ENCODE measurements at places on chromosomes 4 and X. TPM values are rescaled to one million over a fixed set of nuclear protein-coding genes. Genes with fewer than 3 reads are reported as not detected.
A peak's percentile ranks its signal among the peaks of the same experiment; 100 is the strongest.

- DNase-seq: no peak
Measured at GRCh38 chrX:72526534-72527508, 45.8 kb downstream of the HDAC8 start.

GRCh38 chr4:28788929-28789490 is 1928.4 kb downstream of the STIM2 start:
- no peak for DNase-seq

DNA sequence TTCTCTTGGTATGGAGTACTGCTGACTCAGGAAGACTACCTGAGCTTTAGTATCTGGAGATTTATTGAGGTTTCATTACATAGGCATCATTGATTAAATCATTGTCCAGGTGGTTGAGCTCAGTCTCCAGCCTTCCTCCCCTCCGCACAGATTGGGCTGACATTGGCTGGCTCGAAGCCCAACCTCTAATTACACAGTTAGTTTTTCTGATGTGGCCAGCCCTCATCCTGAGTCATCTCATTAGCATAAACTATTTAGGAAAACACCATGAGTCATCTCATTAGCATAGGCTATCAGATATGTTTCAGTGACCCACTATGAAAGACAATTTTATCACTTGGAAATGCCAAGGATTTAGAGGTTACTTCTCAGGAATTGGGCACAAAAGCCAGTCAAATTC is 93.9 kb upstream of the ANKRD50 start:
- no peak for DNase-seq

DNA sequence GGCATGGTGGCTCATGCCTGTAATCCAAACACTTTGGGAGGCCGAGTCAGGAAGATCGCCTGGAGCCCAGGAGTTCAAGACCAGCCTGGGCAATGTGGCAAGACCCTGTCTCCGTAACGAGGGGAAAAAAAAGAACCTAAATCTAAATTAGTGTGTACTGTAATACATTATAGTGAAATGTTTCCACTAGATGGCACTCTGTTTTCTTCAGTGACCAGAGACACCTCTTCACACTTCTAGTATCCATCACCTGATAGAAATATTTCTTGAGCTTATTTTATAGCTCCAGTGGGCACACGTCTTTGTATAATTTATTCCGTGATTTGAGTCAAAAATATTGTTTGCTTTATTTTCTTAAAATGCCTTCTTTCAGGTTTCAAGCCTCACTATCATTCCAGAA is 600.9 kb upstream of the DIPK2B start:
- peak; percentile 33 for DNase-seq

DNA sequence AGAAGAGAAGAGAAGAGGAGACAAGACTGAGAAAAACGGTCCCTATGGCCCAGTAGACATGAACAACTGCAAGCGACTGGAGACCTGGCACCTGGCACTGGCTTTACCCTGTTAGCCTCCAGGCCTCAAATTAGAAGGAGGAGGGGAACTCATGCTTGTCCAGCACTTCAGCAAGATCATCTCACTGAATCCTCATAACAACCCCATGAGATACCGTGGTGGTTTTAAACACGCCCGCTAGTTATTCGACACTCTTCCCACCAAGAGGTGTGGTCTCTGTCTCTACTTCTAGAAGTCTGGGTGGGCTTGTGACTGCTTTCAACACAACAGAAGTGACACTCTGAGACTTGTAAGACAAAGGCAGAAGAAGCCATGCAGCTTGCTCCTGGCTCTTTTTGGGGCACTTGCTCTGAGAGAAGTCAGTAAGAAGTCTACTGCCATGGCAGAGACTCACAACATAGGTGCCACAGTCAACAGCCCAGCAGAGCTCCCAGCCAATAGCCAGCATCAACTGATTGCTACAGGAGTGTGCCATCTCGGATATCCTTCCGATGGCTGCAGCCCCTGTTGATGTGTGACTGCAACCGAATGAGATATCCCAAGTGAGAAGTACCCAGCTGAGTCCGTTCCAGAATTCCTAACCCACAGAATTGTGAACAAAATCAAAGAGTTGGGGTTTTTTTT is 34.0 kb upstream of the BCOR start:
- DNase-seq: no peak

DNA sequence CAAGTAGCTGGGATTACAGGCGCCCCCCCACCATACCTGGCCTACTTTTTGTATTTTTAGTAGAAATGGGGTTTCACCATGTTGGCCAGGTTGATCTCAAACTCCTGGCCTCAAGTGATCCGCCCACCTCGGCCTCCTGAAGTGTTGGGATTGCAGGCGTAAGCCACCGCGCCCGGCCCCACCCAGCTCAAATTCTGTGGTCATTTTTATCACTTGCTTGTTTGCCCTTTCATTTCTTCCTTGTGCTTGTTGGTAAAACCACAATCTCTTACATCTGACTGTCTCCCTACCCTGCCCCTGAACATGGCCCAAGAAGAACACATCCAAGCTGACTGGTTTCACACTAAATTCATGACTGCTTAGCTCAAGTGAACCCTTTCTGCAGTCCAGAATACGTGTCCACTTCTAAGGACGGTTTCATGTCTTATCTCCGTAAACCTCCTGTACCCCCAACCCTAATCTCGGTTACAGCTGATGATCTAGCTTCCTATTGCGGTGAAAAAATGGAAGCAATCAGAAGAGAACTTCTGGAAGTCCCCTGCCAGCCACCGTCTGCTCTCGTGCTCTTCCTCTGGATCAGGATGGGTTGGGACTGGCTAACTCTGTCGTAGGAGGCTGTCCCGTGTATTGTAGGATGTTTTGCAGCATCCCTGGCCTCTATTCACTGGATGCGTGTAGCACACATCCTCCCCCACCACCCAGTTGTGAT is 5.4 kb upstream of the RS1 start:
- no peak for DNase-seq

GRCh38 chrX:129525162-129525561 is 1.9 kb upstream of the SMARCA1 start:
- no peak for DNase-seq

GRCh38 chr4:166941629-166942028 is 292.7 kb downstream of the SPOCK3 start:
- no peak for DNase-seq

DNA sequence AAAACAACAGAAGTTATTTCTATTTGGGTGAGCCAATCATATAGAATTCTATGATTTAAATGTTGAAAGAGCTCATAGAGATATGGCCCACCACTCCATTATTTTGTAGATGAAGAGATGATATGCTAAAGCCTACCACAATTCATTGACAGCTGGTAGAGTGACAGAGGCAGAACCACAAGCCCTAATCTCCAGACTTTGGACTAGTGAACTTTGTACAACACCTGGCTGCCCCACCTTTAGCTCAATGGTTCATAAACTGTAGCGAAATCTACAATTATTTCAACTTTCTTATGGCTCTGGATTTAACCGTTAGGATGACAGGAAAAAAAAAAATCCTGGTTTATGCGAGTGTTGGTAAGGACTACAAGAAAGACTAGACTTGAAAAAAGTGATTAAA is 50.9 kb downstream of the PRKG2 start:
- no peak for DNase-seq

GRCh38 chrX:148947399-148947975 is 447.1 kb downstream of the AFF2 start:
- DNase-seq: no peak

DNA sequence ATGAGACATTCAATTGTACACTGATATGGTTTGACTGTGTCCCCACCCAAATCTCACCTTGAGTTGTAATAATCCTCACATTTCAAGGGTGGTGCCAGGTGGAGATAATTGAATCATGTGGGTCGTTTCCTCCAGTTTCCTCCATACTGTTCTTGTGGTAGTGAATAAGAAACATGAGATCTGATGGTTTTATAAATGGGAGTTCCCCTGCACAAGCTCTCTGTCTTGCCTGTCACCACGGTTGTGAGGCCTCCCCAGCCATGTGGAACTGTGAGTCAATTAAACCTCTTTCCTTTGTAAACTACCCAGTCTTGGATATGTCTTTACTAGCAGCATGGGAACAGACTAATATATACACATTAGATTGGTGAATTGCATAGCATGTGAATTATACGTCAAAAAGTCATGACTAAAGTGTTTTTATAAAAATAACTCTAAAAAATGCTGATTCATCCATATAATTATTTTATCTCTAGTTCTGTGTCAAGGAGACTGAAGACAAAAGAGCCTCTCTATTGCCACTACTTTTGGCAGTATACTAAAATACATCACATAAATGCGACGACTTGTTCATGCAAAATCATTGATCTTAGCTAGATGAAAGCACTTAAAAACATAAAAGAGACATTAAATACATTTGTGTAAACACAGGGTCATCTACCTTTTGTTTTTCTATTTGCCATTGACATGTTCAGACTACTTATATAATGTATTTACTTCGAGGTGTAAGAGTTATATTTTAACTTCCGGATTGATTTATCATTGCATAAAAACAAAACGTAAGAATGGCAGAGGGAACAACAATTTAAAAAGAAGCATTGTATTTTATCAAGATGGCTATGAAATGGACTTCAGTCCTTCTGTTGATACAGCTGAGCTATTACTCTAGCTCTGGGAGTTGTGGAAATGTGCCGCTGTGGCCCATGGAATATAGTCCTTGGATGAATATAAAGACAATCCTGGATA is 50.1 kb downstream of the YTHDC1 start:
- no peak for DNase-seq

DNA sequence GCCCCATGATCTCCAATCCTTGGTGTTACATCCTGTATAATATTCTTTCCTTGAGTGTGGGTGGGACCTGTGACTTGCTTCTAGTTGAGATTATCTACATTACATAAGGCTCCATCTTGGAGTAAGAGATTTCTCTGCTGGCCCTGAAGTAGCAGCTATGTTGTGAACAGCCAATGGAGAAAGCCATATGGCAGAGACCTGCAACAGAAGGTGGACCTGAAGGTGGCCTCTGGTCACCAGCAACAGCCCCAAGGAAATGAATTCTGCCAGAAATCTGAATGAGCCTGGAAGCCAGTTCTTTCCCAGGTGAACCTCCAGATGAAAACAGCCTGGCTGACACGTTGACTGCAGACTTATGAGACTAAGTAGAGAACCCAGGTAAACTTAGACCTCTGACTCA is 2.3 kb upstream of the INTS6L start:
- no peak for DNase-seq

DNA sequence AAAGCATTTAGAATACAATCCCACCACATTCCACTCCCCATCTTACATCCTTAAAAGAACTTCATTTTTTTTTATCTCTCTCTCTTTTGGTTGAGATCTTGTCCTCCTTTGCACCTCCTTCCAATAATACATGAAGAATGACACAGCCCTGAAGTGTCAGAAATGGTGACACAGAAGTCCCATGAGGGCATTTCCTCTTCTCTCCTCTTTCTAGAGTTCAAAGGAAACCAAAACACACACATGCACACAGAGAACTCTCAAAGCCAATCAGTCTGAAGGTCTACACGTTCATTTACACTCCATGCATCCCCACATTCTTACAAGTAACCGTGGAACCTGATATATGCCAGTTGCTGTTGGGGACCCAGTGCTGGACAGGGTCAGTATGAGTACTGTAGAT is 450.7 kb downstream of the HNRNPD start:
- DNase-seq: no peak

DNA sequence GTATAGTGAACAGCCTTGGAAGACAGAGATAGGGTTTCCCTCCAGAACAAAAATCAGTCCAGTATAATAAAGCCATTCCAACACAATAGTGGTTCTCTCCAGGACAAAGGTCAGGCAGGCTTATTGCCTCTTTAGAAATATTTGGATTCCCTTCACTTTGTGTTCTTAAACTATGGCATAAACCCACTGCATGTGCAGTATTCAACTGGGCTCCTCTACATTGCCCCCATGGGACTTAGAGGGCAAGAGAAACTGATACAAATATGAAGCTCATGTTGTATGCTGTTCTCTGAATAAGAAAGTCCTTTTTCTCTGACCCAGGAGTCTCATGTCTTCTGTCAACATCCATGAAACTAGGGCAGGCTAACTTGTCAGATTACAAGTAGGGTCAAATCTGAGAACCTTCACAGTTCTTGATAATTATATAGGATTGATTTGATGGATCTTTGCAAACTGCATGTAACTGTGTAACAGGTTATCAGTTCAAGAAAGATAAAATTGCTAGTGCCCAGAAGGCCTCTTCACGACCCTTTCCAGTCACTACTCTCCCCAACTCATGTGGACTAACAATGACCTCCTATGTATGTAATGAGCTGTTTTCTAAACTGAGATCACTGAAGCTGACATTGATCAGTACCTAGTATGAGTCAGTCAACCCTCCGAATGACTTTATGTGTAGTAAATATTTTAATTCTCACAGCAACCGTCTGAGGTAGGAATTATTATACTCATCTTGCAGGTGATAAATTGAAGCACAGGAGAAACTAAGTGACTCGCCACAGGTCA is 31.9 kb upstream of the FAM9C start:
- no peak for DNase-seq

DNA sequence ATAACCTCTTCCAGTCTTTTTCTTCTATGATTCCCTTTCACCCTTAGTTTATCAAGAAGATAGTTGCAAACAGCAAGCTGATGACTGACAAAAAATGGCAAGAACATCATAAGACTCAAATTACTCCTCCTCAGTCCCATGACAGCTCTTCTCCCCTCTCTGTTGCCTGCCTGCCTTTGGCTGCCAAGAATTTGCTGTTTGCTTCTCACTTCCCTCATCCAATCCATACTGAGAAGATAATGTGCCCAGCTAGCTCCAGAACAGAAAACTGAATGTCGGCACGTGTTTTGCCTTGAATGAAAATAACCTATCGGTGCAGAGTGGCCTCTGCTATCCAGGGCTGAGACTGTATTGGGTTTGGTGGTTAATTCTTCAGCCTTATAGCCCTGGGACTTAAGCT is 192.1 kb downstream of the PPARGC1A start:
- no peak for DNase-seq

The HAND2 gene
- total RNA-seq: not detected

The VCX3A gene
- total RNA-seq: not detected

The ABLIM2 gene
- 2.6 TPM for total RNA-seq

The CSN1S1 gene
- total RNA-seq: not detected

The BEX1 gene
- total RNA-seq: not detected

The NDUFB11 gene
- total RNA-seq: 69.4 TPM

The GLRB gene
- total RNA-seq: 15.7 TPM

The TBC1D9 gene
- 68.8 TPM for total RNA-seq

The FAM47E gene
- total RNA-seq: 0.26 TPM

The CT55 gene
- not detected for total RNA-seq

The TAB3 gene
- 4.5 TPM for total RNA-seq

The TGIF2LX gene
- not detected for total RNA-seq
